ENCODE measurements at places on chromosomes 3 and 15.

DNA sequence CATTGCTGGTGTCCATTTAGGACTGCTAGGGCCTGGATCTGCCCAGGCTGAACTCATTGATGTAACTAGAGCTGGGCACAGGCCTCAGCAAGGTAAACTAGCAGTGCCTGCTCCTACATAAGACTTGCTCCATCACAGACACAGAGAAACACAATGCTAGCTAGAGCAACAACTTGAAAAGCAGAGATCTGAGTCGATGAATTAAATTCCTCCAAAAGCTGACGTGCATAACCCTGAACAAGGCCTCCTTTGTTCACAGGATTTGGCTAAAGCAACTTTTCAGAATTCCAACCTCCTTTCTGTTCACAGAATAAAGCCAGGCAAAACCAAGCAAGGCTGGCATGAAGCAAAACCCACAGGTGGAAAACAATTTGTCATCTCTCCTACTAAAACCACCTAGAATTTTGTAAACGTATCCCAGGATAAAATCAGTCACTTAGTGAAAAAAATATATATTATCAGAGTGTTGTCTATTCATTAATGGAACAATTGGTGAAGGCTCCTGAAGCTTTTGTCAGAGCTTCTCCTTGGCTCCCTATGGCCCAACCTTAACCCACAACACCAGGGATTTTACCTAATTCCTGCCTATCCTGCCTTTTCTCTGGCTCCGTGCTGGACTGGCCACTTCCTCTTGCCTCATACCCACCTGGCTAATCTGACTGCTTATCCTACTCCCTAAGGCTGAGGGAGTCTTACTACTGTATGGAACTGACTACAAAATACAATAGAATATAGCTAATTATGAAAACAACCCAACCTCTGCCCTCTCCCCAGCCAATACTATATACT lies 39.9 kb downstream of the PLCH1 start:
- DNase-seq, result no peak

DNA sequence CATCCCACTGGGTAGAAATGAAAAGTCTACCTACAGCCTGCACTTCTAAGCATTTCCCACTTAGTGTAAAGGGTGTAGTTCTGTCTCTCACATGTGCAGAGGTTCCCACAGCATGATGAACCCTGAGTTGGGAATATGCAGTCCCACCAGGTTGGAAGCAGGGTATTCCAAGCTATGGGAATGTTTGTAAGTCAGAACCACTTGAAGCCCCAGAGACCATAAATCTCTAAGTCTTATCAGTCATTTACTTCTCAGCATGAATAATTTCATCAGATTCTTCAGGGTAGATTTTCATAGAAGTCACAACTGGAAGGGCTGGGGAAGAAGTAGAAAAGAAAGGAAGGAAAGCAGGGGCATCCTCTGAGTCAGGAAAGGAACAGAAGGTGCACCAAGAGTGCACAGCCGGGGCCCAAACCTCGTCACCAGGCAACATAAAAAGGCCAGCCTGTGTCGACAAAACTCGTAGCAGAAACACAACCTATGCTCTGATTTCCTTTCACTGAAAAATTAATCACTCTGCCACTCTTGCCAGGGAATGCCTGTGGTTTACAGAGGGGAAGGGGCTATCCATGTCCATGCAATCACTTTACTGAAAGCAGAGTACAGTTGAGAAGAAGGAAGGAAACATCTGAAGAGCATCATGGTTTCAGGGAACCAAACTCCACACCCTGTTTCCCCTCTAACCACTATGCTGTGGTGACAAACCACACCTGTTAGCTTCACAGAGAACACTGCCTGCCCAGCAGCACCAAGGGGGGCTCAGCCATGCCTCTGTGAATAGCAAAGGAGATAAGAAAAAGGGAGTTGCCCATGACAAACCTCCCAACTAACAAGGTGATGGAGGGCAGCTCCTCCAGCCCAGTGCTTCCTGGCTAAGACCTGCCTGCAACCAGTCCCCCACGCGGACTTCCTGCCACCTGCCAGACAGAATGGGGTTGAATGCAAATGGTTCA lies 40.5 kb downstream of the SH3BP5 start:
- DNase-seq, result peak; percentile 89

DNA sequence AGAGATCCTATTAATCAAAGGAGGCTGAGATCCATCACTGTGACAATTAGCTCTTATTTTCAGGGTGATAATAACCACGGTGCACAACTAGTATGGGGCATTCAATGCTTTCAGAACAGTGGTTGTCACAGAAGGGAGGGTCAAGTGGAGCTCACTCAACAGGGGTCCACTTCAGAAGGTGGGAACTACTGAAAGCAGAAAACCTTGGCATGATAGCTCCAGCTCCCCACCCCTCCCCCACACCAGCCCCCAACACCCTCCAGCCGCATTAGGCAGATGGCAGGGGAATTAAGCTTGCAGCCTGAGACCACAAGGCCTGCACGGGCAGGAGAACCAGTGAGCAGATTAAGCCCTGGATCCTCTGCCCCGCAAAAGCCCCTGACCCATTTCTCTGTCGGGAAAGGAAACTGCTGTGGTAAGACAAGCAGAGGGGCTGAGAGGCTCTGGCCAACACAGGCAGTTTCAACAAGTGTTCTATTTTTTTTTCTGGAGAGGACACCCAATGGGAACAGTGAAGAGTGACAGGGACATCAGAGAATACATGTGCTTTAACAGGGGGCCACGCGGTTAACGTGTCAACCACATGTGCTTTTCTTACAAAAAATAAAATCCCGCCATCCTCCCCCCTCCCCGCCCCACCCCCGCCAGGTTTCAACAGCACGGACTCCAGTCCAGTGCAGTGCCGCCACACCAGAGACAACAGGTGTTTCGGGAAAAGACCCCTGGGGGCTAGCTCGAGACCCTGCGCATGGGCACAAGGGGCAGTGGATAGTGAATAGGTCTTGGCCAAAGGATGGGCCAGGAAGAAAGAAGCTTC lies 997 bp downstream of the FYCO1 start:
- no peak for DNase-seq

DNA sequence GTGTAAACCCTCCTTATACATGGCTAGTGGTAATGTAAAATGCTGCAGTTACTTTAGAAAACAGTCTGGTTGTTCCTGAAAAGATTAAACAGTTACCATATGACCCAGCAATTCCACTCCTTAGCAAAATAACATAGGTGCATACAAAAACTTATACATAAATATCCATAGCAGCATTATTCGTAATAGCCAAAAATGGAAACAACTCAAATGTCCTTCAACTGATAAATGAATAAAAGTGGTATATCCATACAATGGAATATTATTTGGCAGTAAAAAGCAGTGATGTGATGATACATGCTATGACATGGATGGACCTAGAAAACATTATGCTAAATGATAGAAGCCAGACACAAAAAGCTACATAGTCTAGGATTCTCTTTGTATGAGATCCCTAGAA lies 31.6 kb upstream of the SIN3A start:
- DNase-seq, result no peak

DNA sequence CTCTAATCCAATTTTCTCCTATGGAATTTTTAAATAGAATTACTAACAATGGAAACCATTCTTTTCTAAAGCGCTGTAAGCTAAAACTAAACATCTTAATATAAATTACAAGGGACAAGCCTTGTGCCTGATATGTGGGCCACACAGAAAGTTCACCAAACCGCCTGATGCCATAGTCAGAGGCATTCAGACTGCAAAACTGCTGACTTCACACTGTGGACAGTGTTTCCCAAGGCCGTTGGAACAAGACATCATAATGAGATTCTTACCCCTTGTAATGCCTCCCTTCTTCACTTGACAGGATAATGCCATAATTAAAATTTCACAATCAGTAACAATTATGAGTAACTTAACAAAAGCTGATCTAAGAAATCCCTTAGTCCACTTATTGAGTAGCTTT lies 14.9 kb downstream of the SH3GL3 start:
- DNase-seq, result no peak

DNA sequence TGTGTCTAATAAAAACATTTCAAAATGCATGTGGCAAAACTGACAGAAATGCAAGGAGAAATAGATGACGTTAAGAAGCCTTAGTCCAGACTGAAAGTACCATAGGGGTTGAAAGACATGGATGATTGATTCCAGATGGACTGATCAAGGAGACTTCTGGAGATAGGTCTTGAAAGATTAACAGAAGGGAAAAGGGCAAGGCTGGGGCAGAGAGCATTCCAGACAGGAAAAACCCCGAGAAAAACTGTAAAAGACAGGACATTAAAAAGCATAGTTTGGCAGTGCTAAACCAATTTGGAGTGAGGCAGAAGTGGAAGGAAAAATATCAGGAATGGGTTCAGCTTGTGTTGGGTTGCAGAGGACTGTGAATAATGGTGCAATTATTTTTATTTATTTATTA lies 375.2 kb upstream of the SGO1 start:
- DNase-seq, result no peak

DNA sequence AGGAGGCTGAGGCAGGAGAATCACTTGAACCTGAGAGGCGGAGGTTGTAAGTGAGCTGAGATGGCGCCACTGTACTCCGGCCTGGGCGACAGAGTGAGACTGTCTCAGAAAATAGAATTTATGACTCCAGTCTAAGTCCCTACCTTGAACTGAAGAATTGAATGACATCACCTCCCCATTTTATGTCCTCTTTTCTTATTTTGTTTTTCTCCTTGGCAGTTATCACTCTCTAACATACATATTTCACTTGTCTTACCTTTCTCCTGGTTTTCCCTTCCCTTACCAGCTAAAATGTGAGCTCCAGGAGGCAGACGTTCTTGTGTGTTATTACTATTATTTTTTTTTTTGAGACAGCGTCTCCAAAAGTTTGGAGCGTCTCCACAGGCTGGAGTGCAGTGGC lies 7.6 kb downstream of the TATDN2 start:
- DNase-seq, result no peak

- DNase-seq, result peak; percentile 27
Measured at GRCh38 chr3:139121513-139122220, 77.0 kb upstream of the PRR23C start.

- DNase-seq, result no peak
Measured at GRCh38 chr3:69691860-69692259, 47.4 kb upstream of the MITF start.

GRCh38 chr3:56536735-56537134 lies 20.2 kb upstream of the CCDC66 start:
- no peak for DNase-seq

GRCh38 chr3:18645619-18646018 lies 220.5 kb upstream of the SATB1 start:
- no peak for DNase-seq

GRCh38 chr3:40116478-40117177 lies 192.9 kb upstream of the EIF1B start:
- DNase-seq, result no peak

DNA sequence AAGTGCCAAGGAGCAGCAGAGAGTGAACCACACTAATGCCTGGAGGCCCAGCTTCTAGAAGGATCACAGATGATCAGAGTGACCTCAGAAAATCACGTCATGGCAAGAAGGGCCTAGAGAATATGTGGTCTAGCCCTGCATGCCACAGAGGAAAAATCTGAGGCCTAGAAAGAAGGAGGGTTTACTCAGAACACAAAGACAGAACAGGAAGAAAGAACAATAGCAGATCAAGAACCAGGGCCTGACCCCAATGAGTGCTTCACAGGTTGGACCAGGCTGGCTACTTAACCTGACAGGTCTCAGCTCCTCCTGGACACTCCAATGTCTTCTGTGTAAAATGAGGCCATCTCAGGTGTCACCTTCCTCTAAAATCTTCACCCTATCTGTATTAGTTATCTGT lies 14.2 kb downstream of the RAB6B start:
- no peak for DNase-seq

- no peak for DNase-seq
Measured at GRCh38 chr15:101045835-101046691, 126.9 kb downstream of the LRRK1 start.

- DNase-seq, result no peak
Measured at GRCh38 chr15:77180757-77181156, 109.8 kb upstream of the TSPAN3 start.

DNA sequence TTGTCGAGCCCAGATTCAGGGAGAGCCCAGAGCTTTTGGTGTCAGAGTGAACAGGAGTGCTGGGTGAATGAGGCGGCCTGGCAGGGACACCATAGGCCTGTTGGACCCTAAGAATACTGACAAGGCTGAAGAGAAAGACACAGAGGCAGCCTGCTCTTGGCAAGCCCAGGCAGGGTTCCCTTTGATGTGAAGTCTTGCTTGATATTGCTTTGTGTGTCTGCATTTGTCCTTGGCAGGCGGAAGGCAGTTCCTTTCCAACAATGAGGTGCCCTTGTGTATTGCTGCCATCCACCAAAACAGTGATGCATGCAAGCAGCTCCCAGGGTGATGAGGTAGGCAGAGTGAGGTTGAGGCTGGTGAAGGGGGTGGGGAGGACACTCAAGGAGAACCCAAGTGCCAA lies 152.7 kb upstream of the TSC22D2 start:
- DNase-seq, result no peak

DNA sequence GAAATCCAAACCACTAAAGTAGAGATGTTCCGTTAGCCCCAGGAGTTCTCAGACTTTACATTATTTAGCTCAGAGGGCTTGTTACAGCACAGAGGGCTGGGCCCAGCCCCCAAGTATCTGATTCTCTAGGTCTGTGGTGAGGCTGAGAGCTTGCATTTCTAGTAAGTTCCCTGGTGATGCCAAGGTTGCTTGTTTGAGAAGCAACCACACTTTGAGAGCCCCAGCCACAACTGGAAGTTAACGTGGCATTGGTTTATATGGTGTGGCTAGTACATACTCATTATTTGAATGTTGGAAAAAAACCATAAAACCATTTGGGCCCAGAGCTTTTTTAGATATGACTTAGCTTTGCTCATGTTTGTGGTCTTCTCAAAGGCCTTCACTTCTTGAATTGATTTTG lies 35.9 kb downstream of the PRR23E start:
- DNase-seq, result no peak

GRCh38 chr3:9062570-9062969 lies 99.3 kb upstream of the RAD18 start:
- no peak for DNase-seq

DNA sequence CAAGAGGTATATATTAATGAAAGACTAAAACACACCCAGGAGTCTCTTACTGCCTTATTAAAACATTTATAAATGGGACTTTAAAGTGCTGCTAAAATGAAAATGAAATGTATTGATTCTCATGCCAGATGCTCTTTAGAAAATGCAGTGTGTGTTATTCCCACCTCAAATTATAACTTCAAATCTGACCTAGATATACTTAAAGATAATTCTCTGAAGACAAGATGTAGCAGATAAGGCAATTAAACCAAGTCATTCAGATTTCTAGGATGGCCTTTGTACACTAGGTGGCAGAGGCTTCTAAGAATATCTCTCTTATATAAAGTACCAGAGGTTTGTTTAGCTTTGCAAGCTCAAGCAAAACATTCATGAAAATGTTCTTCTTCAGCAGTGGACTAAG lies 26.9 kb upstream of the GOLGA8B start:
- DNase-seq, result peak; percentile 1

All from GF-D8 (cell line).